ENCODE measurements at places on chromosomes 4 and X.
A peak's percentile ranks its signal among the peaks of the same experiment; 100 is the strongest.

GRCh38 chr4:124334119-124334518 lies 378.4 kb downstream of the ANKRD50 start:
- no peak for DNase-seq

GRCh38 chr4:53101191-53101581 lies 239.1 kb downstream of the RASL11B start:
- DNase-seq, result no peak

DNA sequence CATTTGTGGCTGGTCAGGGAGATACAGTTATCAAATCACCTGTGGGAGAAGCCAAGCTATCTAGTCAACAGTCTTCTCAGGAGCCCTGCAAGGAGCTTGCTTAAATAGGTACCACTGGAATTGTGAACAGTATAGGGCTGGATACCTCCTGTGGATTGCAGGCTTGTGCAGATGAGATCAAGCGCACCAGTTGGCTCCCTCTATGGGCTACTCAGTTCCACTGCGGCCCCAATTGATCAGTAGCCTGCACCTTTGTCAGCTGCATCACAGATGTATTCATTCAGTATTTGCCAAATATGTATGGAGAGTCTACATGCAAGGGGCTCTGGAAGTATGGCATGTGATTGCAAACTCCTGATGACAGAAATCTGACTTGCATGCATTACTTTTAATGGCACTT lies 28.6 kb downstream of the TEX13A start:
- no peak for DNase-seq

- no peak for DNase-seq
These were observed 2.0 kb downstream of the CHST7 start for GRCh38 chrX:46575586-46575985.

DNA sequence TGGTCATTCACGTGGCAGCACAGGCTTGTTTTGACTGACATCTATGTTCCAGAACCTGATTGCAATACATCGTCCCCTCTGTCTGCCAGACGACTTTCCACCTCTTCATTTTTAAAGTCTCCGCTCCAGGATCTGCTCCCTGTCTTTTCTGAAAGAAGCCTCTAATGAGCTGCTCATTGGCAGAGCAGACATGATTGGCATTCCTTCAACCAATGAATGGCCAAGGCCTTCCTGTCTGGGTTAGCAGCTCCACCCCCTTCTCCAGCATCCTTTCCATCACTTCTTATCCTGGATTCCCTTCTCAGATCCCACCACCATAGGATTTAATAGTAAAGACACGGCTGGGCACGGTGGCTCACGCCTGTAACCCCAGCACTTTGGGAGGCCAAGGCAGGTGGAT lies 202.7 kb upstream of the KLF3 start:
- DNase-seq, result no peak

- no peak for DNase-seq
These were observed 37.4 kb upstream of the STS start for GRCh38 chrX:7109838-7110793.

DNA sequence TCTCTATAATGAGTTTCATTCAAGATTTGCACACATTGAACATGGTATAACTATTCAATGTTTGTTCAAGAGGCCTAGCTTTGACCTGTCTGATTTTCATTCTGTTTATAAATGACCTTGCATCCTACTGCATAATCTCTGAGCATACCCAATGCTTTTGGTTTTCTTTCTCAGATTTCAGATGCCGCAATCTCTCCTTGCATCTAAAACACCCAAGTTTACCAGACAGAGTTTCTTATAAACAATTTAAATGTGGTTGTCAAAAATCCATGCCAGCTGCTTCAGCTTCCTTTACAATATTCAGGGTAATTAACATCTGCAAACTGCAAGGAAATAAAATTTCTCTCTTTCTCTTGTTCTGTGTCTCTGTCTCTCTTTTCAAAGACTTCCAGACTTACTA lies 123.0 kb upstream of the PCDH18 start:
- no peak for DNase-seq

DNA sequence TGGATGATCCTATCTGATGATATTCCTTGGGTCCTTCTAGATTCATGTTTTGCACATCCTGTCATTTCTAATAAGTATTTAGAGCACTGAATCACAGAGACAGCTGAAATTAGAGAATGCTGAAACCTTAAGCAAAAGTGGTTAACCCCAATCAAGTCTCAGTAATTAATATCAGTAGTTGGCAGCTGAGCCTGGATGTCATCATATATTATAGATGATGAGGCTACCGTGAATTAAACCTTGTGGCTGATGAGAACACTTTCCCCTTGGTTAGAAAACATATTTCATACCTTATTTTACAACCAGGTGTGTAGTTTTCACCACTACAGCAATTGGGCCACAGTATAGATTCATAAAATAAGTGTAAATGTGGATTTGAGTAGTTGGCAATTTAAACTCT lies 499.0 kb downstream of the PDGFC start:
- DNase-seq, result no peak

- no peak for DNase-seq
These were observed 16.0 kb upstream of the ERCC6L start for GRCh38 chrX:72254816-72255215.

GRCh38 chr4:74327762-74328161 lies 19.5 kb downstream of the EPGN start:
- DNase-seq, result no peak

GRCh38 chr4:11287055-11287454 lies 141.6 kb downstream of the HS3ST1 start:
- no peak for DNase-seq

DNA sequence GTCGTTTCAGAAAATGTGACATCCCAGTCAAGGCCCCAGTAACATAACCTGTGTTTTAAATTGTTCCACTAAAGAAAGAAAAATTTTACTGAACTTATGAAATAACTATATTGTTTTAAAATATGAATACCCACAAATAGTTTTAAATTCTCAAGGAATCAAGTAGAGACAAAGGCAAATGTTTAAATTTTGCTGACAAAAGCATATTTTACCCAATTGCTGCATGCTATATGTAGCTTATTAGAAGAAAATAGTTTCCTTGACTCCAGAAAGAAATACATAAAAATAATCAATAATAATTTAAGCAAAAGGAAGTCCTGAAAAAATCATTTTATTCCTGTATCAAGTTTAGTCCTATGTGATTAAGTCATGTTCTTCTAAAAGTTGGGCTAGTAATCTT lies 481.3 kb upstream of the ADGRL3 start:
- no peak for DNase-seq

DNA sequence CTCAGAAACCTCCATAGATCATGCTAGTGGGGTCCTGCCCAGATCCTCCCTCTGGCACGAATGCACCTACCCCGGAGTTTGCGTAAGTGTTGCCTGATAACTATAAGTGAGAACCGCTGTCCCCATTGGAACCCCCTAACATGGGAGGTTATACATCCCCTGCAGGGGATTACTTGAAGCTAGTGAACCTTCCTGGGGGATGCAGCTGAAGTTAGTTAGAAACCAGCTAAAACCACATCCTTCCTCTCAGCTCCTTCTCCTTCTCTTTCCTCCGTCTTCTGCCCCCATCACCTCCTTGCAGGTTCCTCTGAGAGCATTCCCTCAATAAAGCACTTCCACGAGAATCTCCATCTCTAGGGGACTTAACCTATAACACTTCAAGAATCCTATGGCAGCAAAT lies 95.0 kb downstream of the ZNF827 start:
- no peak for DNase-seq

DNA sequence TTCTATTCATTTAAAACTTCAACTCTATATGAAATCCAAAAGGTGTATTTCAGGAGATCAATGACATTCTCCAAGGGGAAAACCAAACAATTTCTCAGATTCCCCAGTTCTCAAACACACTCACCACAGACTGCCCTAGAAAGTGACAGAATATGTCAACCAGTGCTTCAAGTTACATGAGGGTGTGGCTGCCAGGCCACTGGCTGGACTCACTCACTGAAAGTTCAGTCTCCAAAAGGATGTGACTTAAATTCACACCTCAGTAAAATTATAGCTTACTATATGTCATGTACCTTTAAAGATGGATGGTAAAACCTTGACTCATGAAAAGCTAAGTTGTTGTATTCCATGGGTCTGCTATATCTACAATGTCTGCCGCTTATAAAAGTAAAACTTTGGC lies 7.3 kb downstream of the INPP4B start:
- no peak for DNase-seq

DNA sequence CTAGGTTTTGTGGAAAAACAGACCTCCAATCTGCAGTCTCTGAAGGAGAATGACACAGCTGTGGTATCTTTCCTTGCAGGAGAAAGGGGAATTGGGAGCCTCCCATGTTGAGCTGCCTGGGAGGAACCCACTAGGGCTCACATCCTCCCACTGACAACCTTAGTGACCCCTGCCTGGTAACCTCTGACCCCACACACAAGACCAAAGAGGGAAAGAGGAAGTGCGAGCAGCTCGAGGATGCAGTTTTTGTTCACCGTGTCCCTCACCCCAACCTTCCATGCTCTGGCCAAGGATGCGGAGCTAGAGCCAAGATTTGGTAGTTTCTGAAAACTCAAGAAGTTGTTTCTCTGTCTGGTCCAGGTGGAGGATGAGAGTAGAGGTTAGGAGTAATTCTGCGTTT lies 5.4 kb upstream of the ZXDA start:
- DNase-seq, result no peak

GRCh38 chr4:172780566-172781081 lies 388.0 kb upstream of the GALNT7 start:
- no peak for DNase-seq

DNA sequence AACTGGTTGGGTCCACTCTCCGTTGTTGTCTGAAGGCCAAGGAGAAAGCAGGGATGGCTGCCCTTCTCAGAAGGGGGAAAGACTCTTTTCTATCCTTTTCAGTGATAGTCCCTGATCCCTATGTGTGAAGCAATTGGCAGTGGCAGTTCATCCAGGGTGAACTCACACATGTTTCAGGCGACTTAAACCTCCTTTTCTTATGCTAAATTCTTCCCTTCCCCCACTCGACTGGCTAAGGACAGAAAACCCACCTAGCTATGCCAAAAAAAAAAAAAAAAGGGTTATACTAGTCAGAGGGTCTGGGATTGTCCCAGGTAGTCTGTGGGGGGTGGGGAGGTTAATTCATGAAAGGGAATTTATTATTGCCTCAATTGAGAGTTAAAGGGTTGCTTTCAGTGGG lies 12.2 kb upstream of the ZNF280C start:
- DNase-seq, result no peak

DNA sequence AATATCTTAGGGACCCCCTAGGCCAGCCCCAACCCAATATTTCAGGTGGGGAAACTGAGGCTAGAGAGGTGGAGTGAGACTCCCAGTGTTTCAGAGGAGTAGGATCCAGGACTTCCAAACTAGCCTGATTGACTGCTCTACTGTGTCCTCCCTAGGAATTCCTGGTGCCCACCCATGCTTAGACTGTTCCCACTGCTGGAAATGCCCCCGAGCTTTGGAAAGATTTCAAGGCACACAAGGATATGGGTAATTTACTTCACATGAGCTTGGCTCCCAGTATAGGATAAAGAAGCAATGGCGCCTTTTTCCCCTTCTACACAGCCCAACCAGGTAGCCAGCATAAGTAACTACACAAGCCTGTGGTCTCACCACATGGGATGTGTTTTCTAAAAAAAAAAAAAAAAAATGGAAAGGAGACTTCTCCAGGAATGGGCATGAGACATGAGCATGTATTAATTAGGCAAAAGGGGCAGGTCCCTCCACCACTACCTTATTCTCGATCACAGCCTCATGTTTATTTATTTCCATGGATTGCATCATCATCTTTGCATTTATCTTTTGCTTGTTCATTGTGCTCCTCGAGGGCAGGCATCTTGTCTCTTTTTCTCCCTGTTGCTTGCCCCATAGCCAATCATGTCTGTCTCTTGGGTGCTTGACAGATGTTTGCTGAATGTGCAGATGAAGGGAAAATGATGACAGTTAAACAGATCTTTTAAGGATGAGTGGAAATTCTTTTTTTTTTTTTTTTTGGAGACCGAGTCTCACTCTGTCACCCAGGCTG lies 66.7 kb downstream of the DRD5 start:
- no peak for DNase-seq

- no peak for DNase-seq
These were observed 26.7 kb upstream of the GTPBP6 start for GRCh38 chrX:345020-345925.

DNA sequence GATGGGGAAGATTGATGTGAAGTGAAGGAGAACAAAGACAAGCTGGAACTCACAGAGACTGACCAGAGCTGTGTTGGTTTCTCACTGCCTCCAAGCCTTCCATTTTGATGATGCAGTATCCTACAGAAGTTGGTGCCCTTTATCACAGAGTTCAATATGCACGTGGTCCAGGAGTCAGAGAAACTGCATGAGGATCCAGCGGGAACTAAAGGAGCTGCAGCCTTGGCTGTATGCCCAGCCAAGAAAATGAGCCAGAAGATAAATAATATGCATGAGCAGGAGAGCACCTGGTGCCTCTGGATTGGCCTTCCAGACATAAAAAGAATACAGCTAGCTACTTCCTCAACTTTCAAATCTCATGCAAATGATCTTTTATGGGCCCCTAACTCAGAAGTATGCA lies 44.3 kb upstream of the DCLK2 start:
- DNase-seq, result no peak

DNA sequence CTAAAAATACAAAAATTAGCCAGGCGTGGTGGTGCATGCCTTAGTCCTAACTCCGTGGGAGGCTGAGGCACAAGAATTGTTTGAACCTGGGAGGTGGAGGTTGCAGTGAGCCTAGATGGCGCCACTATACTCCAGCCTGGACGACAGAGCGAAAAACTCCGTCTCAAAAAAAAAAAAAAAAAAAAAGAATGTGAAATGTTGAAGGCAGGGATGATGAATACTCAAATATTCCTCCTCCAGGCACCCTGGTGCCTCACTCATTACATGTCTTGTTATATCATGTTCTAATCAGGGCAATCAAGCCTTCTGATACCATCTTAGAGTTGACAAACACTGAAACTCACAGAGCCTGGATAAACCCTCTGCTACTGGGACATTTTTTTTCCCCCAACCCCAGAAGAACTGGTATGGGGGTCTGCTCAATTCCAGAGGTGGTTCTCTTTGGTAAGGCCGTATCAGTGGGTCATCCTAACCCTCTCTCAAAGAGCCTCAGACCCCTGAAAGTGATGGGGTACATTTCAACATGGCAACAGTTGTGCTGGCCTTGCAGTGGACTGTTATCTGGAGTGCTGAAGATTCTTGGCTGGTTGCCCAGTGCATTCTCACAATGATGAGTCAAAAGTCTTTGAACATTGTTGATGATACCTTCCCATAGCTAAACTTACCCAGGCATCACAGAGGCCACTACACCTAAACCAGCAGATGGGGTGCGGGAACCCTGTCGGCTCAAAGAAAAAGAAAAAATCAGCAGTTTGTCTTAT lies 2.4 kb upstream of the SH3KBP1 start:
- DNase-seq, result peak; percentile 29

DNA sequence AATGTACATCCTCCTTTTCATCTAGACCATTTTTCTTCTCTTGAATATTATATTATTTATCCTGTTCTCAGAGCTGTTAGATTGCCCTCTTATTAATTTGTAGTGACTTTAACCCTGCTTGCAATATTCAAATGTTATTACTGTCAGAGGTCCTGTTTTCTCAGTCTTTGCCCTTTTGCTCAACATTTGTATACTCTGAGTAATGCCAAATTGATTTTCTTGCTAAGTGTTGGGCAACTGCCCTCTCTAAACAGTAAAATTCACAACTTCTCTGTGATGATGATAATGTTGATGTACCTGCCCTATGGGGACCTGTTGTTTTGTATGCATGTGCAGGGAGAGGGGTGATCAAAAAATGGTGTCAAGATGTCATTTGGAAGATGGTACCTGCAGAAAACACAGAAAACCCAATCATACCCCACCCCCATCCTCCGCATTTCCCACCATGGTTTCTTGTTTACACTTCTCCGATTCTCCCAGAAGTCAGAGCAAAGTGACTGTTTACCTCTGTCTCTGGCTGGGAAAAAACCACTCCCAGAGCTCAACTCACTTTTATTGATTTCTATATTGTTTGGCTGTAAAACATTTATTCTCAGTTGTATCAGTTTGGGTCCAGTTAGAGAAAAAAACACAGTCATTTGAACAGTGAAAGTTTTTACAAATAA lies 694.0 kb downstream of the IL1RAPL1 start:
- no peak for DNase-seq

Measured in central memory CD4-positive, alpha-beta T cell (primary cell).